ENCODE measurements at places on chromosomes 6 and 20.
A peak's percentile ranks its signal among the peaks of the same experiment; 100 is the strongest.

DNA sequence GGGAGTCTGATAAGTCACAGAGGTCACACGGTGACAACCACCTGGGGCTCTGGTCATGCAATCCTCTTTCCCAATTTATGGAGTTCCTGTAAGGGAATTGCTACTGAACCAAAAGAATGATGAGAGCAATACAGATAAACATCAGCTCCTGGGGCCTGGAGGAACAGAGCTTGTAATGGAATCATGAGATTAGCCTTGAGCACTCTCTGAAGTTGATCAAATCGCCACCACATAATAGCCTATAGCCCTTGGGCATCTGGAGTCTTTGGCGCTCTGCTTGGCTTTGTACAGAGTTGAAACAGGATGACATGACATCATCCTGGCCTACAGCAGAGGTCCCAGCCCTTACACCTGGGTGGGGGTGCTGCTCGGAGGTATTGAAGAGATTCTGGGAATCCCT is 154.3 kb upstream of the DTNBP1 start:
- no peak for DNase-seq

DNA sequence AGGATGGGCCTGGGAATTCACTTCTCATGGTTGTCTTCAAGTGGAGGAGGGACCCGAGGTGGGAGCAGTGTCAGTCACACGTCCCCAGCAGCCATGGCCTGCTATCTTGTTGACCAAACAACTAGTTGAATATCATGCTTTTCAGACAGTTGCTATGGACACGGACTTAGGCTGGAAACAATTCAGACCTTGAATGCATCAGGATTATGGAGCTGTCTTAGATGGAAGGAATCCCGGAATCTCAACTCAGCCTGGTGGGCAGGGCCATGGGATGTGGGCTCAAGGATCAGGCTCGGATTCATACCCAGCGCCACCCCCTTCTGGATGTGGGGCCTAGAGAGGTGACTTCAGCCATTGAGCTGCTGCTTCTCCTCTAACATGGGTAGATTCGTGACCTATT is 112.6 kb downstream of the DLGAP4 start:
- DNase-seq, result no peak

- DNase-seq, result peak; percentile 30
These were observed 241.8 kb downstream of the BCKDHB start for GRCh38 chr6:80348263-80348662.

DNA sequence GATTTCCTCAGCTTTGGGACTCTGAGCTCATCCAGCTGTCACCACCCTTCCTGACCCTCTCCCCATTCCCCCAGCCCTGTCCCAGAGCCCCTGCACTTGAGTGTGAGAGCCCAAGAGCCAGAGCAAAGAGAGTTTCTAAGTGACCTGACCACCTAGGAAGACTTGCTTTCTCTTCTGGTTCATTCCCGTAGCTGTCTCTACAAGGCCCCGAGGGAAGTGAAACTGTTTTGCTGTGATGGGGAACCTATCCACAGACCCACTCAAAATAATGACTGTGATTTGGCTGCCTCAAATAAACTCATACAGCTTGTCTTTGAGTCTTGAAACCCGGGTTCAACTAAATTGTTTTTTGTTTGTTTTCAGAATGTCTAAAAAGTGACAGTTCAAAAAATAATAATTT is 74.6 kb upstream of the XRN2 start:
- DNase-seq, result no peak

DNA sequence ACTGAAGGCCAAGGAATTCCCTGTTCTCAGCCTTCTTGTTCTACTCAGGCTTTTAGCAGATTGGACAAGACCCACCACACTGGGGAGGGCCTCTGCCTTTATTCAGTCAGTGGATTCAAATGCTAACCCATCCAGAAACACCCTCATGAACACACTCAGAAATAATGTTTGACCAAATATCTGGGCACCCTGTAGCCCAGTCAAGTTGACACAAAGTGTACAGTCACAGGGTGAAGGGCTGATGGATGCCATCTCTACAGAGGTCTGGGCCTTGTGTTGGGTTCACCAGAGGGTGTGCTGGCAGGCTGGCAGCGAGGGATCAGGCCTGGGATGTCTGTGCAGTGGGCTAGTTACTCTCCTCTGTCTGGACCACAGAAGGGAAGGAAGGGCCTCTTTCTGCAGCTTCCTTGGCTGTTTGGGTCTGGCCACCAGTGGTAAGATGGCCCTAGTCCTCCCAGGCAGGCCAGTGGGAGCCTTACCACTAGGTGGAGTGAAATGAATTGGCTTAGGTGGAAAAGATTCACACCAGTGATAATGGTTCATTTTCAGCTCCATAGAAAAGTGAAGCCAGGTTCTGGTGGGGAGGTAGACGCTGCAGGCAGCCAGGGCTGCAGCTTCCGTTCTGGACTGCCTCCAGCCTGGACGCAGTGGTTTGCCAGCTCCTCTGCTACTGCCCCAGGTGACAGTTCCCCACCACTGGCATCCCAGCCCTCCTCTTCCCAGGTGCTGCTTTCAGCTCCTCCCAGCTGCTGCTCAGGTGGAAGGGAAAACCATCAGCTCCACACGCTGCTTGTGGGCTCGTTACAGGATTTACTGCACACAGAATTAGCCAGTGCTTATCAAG is 9.2 kb downstream of the TUBB2A start:
- DNase-seq, result no peak

DNA sequence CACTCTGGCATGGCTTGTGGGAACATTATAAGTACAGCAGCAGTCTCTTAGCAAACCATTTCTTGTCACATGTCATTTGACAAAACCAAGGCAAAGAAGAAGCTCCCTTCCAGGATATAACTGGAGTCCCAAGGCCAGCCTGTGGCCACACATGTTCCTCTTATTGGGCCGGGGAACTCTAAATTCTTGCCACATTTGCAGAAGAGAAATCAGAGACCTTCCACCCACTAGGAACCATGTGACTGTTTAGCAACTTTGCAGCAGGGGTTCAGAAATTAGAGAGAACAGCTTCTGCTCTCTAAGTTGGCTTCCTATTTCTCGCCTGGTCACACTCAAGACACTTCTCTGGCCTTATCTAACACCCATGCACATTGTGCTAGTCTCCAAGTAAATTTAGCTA is 20.4 kb upstream of the MEP1A start:
- DNase-seq, result no peak

GRCh38 chr6:170475118-170475517 is 78.0 kb downstream of the PSMB1 start:
- no peak for DNase-seq

DNA sequence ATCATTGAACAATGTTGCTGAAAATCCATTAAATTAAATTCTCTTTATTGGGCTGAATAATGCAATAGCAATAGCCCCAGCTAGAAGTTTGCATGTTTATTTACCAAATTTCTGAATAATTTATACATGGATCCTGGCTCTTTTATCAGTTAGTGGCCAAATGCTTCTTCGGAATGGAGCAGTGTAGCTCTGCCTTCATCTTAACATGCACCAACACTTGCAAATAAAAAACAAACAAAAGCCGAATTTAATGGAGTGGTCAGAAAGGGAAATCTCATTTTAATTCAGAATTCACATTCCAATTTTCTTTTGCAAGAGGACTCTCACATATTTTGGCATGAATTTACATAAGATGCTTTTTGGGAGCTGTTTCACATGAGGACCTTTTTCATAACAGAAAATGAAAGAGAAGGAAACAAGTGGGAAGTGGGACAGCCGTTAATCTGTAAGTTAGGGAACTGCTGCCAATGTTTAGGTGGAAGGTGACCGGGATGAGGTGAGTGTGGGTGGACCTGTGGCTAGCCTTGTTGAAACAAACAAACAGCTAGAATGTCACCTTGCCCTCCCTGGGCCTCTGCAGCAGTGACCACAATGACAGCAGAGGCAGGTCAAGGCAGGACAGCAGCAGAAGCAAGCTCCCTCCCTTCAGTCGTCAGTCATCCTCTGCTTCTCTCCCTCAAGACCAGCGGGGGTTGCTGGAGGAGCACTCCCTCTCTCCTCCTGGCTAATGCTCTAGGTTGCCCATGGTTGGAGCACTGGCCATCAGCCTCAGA is 73.2 kb downstream of the INSM1 start:
- no peak for DNase-seq

DNA sequence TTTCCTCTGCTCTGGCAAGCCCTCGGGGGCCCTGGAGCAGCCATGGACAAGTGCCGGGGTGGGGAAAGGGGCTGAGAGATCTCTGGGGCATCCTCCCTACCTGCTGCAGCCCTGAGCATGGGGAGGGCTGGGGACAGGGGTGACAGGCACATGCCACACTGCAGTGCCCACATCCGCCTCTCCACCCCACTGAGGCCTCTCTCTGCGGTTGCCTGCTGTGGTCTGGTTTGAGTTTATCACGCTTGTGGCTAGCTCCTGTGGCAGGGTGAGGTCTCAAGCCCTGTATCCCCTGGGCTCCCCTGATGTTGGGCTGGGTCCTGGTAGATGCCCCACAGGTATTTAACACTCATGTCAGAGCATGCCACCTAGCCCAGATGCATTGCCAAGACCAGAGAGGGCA is 52.9 kb upstream of the MLN start:
- DNase-seq, result no peak

DNA sequence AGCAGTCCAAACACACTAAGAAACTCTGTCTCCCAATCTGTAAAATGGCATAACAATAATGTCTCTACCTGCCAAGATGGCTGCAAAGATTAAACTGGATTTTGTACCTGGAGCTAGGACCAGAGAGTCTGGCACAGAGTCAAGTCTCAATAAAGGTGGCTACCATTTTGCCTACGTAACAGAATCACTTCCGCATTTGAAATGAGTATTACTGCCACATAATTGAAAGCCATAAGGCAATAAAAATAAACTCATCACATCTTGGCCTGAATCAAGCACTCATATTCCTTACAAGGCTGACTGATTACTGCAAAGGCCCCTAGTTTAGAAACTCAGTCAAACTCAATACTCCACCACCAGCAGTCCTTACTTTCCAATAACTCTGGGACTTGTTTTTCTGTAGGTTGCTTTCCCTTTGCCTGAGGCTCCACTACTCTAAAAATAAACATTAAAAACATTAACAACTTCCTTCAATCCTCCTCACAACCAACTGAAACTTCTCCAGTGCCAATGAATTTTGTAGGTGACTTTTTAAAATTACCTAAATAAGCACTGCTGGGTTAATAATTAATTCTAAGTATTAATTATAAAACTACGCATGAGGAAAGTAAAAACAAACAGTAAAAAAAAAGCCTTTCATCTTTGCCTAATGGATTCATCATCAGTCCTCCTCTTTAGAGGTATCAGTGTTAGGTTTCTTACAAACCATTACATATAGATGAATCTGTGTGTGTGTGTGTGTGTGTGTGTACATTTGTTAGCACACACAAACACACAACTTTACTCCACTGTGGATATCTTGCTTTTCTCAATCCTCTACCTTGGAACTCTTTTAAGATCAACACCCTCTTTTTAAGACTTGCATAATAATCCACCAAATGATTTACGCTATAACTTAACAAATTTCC is 3.7 kb downstream of the KIF16B start:
- DNase-seq, result no peak

DNA sequence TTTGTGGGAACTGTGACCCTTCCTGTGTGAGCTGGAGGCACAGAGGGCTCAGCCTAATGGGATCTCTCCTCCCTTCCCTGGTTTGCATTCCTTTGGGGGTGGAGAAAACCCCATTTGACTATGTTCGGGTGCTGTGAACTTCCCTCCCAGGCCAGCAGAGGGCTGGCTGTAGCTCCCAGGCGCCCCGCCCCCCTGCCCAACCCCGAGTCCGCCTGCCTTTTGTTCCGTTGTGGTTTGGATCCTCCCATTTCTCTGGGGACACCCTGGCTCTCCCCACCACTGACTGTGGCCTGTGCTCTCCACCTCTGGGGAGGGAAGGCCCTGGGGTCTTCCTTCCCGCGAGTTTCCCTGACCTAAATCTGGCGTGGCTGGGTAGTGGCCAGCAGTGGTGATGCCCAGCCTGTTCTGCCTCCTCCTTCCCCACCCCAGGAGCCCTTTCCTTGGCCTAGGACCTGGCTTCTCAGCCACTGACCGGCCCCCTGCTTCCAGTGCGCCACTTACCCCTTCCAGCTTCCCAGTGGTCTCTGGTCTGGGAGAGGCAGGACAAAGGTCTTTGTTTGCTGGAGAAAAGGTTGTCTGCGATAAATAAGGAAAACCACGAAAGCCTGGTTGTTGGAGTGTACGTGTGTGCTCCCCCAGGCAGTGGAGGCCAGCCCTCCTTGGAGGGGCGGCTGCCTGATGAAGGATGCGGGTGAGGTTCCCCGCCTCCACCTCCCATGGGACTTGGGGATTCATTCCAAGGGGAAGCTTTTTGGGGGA is 4.9 kb downstream of the VEGFA start:
- DNase-seq, result no peak

DNA sequence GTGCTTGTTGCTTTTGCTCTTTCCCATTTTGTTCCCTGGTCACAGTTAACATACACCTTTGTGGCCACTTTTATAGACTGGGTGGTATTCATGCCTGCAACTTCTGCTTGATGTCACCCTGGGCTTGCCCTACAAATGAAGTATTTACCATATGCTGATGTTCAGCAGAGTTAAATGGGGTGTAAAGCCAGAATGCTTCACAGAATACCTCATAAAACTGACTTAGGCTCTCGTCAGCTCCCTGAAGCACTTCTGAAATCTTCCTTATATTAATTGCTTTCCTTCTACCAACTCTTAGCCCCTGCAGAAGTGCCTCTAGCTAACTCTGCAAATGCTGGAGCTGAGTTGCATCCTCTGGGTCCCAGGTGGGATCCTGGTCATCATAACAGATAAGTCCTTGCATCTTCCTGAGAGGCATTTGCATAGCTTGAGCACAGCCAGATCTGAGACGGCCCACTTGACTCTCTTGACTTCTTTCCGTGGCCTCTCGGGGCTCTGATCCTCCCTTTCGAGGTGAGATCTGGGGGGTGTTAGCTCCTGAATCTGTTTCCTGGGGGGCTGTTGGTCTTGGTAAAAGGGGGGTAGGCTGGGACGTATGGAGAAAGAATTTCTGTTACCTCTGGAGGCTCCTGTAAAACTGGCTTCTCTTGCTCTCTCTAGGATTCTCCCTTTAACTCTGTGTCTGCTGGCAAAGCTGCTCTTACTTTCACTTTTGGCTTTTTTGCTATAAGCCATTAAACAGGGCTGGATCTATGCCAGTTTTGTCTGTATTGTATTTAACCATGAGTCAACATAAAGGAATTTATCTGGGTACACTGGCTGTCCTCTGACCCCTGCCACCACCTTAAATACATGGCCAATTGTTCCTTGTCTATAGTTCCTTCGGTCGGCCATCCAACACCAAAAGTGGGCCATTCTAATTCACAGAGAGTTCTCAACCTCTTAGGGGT is 223.0 kb upstream of the SYNCRIP start:
- peak; percentile 36 for DNase-seq

DNA sequence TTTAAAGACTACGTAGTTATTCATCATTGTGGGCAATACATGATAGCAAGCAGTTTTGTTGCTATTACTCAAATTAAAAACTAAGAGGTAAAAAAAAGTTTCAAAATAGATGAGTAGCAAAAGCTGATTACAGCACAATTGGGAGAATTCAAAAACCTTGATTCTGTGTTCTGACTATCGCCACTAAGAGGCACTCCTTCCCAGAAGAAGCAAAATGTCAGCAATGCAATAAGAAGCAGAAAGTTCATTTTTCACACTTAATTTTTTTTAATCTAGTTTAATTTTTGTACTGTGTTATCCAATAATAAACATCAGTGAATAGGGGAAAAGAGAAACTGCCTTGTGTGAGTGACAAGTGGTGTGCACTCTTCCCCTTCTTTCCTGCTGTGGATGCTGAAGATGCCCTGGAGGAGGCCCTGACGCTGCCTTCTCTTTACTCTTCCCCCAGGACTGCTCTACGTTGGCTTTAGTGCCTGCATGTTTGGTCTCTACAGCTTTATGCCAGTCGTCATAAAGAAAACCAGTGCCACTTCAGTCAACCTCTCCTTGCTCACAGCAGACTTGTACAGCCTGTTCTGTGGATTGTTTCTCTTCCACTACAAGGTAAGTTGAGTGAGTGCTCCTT is 263.2 kb upstream of the PLN start:
- DNase-seq, result no peak

GRCh38 chr6:37033819-37034795 is 28.7 kb downstream of the FGD2 start:
- DNase-seq, result no peak

Data from non-pigmented ciliary epithelial cell (primary cell).